Dorsolateral prefrontal cortex (tissue), 122 donors: ENCODE measurements at places on chromosomes 16 and 17.

GRCh38 chr16:84723906-84724305 lies 24.1 kb downstream of the USP10 start:
- no peak for DNase-seq

DNA sequence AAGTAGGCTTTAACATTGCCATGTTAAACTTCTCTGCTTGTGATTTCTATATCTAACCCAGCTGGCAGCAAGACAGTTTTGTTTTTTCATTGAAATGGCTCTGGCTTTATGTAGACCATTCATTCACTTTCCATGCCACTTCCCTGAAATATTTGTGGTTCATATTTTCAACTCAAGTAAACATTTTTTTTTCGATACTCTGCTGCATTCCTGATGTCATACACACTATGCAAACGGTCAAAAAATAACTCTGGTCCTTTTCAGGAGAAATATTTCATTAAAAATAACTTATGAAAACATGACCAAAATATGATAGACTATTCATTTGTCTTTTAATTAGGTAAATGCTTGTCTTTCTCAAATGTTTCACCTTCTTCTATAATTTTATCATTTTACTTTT lies 116.3 kb downstream of the USP22 start:
- DNase-seq: no peak

DNA sequence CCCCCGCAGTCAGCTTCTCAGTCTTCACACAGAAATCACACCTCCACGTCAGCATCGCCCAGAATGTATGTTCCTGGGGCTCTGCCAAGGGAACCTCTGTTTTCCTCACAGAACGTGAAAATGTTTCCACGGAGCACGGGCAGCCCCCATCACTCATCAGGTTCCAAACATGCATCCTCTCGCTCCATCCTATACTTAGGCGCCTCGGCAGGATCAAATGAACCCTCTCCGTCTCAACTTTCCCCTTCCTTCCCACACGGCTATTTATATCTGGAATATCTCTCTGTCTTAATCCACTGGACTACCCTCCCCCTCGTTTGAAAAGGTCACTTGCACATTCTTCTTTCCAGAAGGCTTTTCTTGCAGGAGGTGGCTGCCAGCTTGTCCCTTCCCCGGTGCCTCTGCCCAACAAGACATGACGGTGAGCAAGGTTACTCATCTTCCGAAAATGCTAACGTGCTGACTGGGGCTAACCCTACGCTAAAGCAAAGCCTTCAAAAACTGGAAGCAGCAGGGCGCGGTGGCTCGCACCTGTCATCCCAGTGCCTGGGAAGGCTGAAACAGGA lies 21.6 kb downstream of the NXN start:
- no peak for DNase-seq

- DNase-seq: no peak
Measured at GRCh38 chr16:75292691-75293090, 41.3 kb upstream of the BCAR1 start.

- DNase-seq: no peak
Measured at GRCh38 chr16:528111-529011, 849 bp downstream of the CAPN15 start.

GRCh38 chr17:40551879-40552768 lies 13.1 kb downstream of the CCR7 start:
- peak; percentile 66 for DNase-seq

DNA sequence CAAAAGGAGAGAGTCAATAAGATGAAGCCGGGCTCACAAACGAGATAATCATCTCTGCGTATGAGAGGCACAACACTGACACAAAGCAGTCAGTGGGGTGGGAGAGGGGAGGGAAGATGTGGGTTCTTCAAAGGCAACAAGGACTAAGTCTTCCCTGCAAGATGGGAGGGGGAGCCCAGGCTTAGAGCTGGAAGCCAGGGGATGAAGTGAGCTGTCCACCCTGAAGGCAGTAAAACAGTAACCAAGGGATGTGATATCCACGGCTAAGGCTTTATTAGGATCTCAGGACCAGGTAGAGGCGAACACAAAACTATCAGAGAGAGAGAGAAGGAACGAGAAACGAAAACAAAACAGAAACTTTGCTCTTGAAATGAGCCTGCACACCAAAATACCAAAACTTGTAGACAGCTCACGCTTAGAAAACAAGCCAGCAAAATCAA lies 115.9 kb downstream of the DYNLRB2 start:
- no peak for DNase-seq

- DNase-seq: no peak
Measured at GRCh38 chr16:81539009-81539758, 94.6 kb downstream of the CMIP start.

GRCh38 chr17:78430892-78431691 lies 52.6 kb downstream of the PGS1 start:
- DNase-seq: no peak
